Activated T-cell treated with anti-CD3 and anti-CD28 coated beads, Interleukin-2, amount 50 U/mL, for 72 hours (primary cell): ENCODE measurements at places on chromosomes 4 and X.

DNA sequence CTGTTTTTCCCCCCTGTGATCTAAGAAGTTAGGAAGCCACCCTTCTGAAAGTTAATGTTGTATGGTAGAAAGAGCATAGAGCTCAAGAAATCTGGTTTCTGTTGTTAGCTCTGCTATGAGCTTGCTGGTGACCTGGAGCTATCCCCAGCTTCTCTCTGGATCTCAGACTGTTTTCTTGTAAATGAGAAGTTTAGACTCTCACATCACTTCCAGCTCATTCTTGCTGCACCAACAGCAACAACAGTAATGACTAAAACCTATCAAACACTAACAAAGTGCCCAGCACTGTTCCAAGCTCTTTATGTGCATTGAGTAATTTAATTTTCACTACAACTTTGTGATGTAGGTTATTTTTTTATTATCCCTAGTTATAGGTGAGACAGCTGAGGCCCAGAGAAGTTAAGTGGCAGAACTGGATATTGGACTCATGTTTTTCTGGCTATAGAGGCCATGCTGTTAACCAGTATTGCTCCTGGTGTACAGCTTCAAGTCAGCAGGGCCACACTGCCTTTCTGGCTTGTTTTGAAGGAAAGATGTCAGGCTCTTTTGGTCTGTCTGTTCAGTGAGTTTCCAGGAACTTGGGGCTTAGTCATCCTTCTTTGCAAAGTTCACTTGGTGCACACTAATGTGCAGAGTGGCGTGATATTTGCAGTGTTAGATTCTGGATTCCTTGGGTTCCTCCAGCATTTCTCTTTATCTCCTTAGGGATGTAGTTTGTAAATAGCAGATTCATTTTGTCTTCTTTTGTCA, 27.8 kb upstream of the TMEM164 start:
- no peak for DNase-seq

DNA sequence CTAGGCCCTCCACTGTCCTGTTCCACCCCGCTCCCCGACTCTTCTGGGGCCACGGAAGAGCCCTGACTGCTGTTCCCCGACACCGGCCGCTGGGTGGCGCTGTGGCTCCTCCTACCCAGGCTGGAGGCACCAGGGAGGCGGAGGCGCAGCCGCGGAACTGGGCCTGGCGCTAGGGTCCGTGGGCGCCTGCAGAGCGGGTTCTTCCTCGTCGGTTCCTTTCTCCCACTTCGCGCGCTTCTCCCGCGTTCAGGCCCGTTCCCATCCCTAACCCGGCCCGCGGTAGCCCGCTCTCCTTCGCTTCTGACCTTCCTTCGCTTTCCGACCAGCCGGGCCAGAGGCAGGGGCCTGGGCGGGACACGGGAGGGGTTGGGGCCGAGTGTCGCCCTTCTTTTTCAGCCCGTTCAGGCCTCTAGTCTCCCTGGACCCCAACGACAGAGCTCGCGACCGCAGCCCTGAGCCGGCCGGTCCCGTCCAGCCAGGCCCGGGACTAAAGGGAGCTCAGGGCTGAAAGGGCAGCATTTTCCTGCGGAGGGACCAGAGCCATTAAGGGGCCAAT, 34.3 kb downstream of the NALF2 start:
- DNase-seq: peak; percentile 78

DNA sequence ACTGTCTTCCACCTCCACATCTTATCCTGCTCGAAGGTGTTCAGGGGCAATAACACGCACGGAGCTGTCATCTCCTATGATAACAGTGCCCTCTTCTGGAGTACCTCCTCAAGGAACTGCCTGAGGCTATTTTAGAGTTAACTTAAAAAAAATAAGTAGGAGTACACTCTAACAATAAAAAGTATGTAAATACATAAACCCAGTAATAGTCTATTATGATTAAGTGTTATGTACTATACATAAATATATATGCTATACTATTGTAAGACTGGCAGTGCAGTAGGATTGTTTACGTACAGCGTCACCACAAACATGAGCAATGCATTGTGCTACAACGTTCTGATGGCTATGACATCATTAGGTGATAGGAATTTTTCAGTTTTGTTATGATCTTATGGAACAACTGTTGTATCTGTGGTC, 34.5 kb upstream of the TLR2 start:
- DNase-seq: peak; percentile 19

DNA sequence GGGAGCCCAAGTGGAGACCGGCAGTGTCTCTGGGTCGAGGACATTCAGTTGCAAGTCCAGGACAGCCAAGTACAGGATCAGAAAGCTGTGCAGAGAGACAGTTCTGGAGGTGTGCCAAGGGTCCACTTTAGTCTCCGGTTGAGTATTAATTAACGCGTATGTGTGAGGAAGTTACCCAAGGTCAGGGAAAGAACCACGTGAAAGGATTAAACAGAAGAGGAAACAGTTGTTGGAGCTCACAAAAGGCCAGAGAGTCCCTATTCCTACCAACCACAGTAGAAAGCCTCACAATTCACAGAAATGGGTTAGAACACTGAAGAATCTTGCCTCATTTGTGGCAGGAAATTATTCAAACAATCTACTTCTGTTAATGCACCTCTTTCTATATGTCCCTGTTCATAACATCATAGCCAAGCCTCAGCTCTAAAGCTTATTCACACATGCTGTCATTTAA, 17.9 kb upstream of the NSUN7 start:
- no peak for DNase-seq

GRCh38 chrX:8897259-8897658, 96.1 kb upstream of the FAM9A start:
- no peak for DNase-seq

DNA sequence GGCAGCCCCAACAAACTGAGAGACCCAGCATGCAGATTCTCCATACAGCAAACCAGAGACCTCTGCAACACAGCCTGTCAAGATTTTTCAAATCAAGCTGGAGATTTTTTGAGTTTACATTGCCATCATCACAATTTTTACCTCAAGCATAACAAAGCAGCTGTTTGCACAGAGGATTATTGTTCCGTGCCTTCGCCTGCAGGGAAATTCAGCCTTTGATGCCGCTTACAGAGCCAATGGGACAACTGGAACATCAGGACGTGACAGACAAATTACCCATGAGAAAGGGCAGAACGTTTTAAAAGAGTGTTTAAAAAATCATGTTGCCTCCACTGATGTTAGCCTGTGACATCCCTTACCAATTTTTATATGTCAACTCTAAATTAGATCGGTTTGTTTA, 363.7 kb downstream of the FBXW7 start:
- DNase-seq: no peak

GRCh38 chr4:94488670-94489069, 36.9 kb downstream of the PDLIM5 start:
- DNase-seq: no peak
